CD4-positive, CD25-positive, alpha-beta regulatory T cell (primary cell): ENCODE measurements at places on chromosomes 5 and 9.

DNA sequence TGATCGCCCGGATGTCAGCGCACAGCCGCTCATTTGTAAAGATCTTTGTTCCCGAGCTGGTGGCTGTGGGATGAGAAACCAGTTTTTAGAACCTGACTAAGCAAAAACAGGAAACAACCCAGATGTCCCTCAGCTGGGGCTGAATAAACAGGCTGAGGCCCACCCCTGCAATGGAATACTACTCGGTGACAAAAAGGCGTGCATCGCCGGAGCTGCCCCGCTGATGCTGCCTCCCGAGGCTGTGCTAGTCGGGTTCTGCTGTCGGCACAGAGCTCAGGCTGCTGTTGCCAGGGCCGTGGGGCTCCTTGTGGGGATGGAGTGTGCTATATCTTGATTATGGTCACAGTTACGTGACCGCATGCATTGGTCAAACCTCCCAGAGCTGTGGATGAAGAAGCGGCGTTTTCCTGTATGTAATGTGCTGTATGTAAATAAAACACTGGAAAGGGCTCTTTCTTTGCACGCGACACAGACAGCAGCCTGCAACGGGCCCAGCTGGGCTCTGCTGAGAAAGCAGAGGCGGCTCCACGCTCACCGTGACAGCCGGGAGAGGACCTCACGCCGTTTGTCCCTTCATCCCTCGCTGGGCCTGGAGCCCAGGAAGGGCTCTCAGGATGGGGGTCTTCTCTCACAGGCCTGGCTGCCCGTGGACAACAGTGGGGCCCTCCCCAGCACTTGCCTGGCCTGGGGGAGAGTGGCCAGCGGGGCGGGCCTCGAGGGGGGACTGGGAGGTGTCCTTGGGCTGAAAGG lies 51.5 kb upstream of the RNU6ATAC start:
- no peak for DNase-seq

DNA sequence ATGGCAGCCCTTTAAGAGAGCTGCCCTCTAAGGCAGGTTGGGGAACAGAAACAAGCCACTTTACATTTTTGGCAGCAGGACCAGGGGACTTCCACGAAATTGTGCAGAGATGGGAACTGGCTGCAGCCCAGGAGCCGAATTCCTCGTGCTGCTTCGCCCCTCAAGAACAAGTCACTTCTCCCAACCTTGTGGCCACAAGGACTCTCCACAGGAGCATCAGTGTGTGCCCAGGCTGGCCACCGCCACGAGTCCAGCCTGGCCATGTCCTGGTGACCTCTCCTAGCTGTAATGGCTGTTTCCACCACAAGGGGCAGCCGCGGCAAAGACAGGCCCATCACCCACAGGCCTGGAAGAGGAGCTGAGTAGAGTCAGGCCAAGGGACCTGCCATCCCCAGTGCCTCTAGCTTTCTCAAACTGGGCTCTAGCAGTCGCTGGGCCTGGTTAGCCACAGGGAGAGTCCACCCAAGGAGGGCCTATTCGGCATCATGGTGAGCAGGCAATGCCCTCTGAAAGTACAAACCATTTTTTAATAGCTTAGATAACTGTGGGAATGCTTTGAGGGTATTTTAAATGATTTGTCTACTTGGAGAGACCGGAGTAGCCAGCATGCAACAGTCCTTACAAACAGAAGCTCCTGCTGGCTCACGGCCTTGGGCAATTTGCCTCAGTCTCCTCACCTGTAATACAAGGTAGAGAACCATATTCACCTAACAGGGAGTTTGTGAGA lies 129.0 kb downstream of the COL23A1 start:
- no peak for DNase-seq

GRCh38 chr5:108637134-108637533 lies 110.6 kb upstream of the FER start:
- DNase-seq: no peak

DNA sequence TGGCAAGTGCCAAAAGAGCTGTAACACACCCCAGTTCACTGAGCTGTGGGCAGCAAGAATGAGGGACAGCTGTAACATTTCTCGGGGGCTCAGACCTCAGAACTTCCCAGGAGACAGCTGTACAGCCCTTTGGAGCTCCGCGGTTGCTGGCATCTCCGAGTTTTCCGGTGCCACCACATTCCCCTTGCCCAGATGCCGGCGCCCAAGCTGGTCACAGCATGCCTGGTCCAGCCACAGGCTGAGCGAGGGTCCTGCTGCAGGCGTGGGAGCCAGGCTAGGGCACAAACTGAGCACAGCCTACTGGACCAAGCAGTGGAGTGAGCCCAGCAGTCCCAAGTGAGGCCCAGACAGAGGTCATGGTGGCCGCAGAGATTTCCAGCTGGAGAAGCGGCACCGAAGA lies 797.7 kb upstream of the EDIL3 start:
- DNase-seq: no peak

- no peak for DNase-seq
These were observed 231.9 kb downstream of the MAST4 start for GRCh38 chr5:66828046-66828547.

GRCh38 chr9:18393340-18394130 lies 80.4 kb upstream of the ADAMTSL1 start:
- no peak for DNase-seq

DNA sequence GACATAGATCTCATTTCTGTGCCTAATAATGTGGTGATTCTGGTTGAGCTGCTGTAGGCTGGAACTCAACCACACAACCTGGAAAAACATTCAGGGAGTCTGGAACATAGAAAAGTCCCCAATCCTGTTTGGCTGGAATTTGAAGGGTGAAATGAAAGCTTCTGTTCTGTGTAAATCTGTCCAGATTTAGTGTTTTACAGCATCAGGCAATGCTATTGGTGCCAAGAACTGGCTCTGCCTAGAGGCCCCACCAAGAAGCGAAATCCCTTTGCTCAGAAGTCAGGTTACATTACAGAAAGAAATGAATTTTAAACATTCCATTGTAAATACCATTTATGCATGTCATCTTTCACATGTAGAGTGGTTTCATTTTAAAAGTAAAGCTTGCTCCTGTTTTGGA lies 56.3 kb downstream of the TMEM174 start:
- no peak for DNase-seq

- DNase-seq: no peak
These were observed 142.4 kb upstream of the ZNF608 start for GRCh38 chr5:124888622-124889485.

GRCh38 chr9:70108181-70108580 lies 64.5 kb downstream of the MAMDC2 start:
- no peak for DNase-seq

DNA sequence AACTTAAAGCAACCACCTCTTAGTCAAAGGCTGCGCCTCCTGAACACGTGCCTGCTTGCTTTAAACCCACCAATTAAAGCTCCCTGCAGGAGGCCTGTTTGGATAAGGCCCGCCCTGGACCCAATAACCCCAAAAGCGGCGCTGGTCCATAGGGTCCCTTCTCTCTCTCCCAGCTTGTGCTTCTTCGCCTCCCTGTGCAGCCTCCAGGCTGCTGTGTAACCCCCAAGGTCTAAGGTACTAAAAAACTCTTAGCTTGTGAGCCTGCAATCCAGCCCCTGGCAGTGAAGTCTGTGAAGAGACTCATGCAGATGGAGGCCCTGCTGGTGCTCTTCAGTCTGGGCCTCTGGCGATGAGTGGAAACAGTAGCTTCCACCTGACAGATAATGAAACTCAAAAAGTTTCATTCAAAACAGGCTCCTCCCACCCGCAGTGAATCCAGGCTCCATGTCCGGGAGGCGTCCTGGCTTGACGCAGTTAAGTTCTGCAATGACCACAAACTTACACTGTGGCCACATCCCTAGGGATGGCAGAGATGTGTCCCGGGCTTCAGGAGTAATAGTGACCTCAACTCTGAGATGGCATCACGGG lies 97.3 kb downstream of the PRRT1B start:
- DNase-seq: no peak

- DNase-seq: no peak
These were observed 16.0 kb upstream of the SMIM32 start for GRCh38 chr5:136208916-136209315.

DNA sequence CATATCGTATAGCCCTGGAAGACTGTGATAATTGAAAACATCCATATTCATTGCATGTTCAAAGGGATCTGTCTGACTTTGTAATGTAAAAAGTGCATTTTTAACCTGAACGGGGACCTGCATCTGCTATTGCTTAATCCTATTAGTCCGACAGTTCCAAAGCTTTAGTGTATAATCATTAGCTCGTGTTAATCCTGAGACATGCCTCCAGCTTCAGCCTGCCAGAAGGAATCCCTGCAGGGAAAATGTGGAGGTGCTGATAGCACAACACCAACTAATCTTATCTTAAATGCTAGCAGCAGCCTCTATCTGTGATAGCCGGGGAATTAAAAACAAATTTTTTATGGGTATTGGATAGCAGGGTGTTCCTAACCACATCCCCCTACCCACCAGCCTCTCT lies 495.2 kb downstream of the TLE4 start:
- DNase-seq: no peak

- no peak for DNase-seq
These were observed 50.9 kb downstream of the AP3B1 start for GRCh38 chr5:78243639-78244038.

DNA sequence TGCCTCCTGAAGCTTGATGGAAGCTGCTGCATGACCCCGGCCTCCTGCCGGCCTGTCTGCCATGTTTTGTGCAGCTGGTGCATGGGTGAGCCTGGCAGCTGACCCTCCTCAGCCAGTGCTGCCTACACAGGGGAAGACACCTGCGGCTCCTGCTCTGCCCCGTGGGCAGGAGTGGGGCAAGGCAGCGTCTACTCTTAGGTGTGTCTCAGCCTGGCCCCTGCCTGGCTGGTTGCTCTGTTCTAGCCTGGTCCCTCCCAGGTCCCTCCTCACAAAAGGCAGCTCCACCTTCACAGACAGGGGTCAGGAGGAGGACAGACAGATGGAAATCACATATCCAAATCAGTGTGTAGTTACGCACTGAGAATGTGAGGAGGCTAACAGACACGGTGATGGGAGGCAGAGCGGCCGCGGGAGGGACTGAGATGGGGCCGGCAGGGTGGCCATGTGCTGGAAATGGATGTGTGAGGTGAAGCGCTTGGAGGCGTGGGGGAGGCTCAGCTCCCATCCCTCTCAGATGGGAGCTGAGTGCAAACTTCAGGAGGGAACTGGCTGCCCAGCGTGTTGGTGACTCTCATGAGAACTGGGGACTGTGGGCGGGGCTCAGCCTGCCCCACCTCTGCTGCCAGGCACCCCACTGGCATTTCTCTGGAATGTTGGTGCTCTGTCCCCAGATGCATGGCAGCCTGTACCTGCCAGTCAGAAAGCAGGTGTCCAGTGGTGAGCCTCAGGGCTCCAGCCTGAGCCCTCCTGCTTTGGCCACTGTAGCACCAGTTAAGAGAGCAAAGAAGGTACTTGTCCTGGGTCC lies 43.4 kb downstream of the PPARGC1B start:
- no peak for DNase-seq

DNA sequence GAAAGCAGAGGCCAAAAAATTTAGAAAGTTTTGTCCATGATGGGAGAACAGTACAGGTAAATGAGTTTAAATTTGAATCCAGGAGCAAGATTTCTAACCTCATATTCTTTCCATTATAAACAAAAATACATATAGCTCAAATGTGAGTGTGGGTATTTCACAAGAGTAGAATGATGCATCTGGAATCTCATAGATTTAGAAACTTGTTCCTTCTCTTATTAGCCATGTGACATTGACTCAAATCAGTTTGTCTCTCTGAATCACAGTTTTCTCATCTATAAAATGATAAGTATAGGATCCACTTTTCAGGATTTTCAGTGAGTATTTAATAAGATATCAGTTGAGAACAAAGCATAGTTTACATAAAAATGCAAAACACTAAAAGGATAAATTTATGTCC lies 436.3 kb upstream of the PAPPA start:
- DNase-seq: no peak

DNA sequence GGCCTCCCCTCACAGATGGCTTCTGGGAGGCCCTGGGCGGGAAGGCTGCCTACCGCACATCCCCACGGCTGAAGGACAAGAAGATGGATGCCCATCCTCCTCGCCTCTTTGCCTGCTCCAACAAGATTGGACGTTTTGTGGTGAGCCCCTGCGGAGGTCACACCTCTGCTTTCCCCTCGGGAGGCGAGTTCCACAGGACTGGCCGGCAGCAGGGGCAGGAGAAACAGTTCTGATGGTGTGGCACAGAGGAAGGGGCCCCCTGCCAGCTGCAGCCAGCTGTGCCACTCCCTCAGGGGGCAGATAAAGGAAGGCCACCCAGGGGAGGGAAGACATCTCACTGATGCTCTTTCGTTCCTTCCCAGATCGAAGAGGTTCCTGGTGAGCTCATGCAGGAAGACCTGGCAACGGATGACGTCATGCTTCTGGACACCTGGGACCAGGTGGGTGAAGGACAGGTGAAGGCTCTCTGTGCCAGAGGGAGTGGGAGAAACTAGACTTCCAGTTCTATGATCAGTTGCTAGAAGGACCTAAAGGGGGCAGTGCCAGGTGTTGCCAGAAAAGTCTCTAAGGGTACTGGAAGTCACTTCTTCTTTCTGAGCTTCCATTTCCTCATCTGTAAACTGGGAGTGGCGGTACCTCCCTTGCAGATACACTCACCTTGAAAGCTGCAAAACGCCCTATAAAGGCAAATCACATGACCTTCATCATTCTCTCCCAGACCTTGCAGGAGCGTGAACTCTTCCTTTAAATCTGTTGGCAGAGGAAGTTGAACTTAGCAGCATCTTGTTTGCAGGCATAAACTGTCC lies 41.0 kb downstream of the STOM start:
- no peak for DNase-seq

DNA sequence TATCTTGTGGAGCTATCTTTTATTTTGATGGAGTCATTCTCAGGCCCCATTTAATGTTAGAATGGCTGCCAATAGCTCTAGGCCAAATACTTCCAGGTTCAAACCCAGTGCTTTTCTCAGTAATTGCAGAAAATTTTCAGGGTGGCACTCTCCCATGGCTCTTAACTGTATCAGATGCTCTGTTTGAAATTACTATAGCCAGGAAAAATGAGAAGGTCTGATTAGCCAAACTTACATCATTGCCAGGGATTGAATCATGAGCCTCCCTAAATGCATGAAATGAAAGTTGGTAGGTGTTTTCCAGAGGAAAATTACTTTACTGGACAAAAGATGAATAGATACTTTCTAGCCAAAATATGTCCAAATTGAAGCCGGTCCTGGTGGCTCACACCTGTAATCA lies 404.8 kb downstream of the MAT2B start:
- DNase-seq: no peak

GRCh38 chr9:112050544-112051475 lies 124.3 kb downstream of the SUSD1 start:
- no peak for DNase-seq
